K562 (cell line): ENCODE measurements at places on chromosomes 13 and 19. TPM values are rescaled to one million over a fixed set of nuclear protein-coding genes. Genes with fewer than 3 reads are reported as not detected.

SIGLEC14 gene
- total RNA-seq, result not detected in 2 replicates

SPTBN4 gene
- total RNA-seq, result 1.5 and 1.6 TPM in 2 replicates

- H3K27ac ChIP-seq, result no peak overlapping the region
- H3K4me3 ChIP-seq, result no peak overlapping the region
- no peaks in the 10 kb centered on the region for H3K27me3 ChIP-seq
- H3K36me3 ChIP-seq, result peaks cover 91% of the 10 kb centered on the region; the same call in 2 of the 3 replicates
- H3K4me1 ChIP-seq, result peaks cover 21% of the 10 kb centered on the region
These were observed 10.5 kb downstream of the DAZAP1 start for GRCh38 chr19:1417681-1418495.

- H3K36me3 ChIP-seq, result no peaks in the 10 kb centered on the region
- DNase-seq, result no peak
- H3K4me1 ChIP-seq, result no peaks in the 10 kb centered on the region
- no peak overlapping the region for H3K4me3 ChIP-seq
These were observed 204.3 kb downstream of the SUCLA2 start for GRCh38 chr13:47796816-47797215.

DNA sequence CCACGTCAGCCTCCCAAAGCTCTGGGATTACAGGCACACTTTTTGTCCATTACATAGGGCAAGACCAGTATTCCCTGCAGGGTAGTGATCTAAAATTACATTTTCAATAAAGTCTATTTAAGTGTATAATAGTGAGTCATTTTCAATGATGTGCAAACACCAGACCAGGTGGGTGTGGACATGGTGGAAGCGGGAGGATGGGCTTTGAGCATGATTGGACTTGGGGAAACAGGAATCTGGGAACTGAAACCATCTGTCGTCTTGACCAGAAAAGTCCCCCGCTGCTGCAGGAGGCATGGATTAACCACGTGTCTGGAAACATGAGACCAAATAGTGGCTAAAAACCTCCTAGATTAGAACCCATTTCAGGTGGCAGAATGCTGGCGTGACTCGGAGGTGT, 4.9 kb downstream of the FXYD3 start:
- H3K36me3 ChIP-seq, result no peaks in the 10 kb centered on the region
- peaks cover 49% of the 10 kb centered on the region for H3K4me1 ChIP-seq
- no peaks in the 10 kb centered on the region; the same call in 1 of the 3 replicates for H3K27me3 ChIP-seq
- no peak for DNase-seq
- no peak overlapping the region for H3K27ac ChIP-seq
- no peak overlapping the region for H3K4me3 ChIP-seq

DNA sequence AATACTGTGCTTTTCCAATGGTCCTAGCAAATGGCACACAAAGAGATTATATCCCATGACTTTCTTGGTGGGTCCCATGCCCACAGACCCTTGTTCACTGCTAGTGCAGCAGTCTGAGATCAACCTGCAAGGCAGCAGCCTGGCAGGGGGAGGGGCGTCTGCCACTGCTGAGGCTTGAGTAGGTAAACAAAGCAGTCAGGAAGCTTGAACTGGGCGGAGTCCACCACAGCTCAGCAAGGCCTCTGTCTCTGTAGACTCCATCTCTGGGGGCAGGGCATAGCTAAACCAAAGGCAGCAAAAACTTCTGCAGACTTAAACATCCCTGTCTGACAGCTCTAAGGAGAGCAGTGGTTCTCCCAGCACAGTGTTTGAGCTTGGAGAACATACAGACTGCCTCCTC, 82.9 kb downstream of the ZNF737 start:
- H3K4me1 ChIP-seq, result no peaks in the 10 kb centered on the region
- no peak overlapping the region for H3K4me3 ChIP-seq
- no peaks in the 10 kb centered on the region for H3K27me3 ChIP-seq
- no peaks in the 10 kb centered on the region for H3K36me3 ChIP-seq
- no peak for DNase-seq

FAM83E gene
- 0.71 and 1.3 TPM in 2 replicates for total RNA-seq

ARHGEF1 gene
- 126 and 149 TPM in 2 replicates for total RNA-seq

DNA sequence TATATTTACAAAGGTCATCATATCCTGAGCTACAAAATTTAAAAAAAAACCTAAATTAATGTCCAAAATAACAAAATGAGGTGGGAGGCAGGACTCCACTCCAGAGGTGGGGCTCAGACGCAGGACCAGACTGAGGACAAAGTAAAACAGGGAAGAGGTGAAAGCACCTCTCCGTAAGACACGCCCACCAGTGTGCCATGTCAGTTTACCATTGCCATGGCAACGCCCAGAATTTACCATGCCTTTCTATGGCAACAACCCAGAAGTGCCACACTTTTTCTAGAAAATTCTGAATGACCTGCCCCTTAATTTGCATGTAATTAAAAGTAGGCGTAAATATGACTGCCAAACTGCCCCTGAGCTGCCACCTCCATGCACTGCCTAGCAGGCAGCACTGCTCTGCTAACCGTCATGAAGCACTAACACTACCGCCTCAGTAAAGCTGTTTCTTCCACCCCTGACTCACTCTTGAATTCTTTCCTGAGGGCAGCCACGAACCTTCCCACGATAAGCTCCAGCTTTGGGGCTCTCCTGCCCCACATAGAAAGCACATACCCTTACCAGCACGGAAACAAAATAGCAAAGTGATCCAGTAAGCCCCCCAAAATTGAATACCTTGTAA, 22.3 kb upstream of the PDCD5 start:
- DNase-seq, result no peak
- H3K4me1 ChIP-seq, result no peaks in the 10 kb centered on the region
- no peak overlapping the region for H3K4me3 ChIP-seq
- H3K36me3 ChIP-seq, result no peaks in the 10 kb centered on the region
- peaks cover 21% of the 10 kb centered on the region for H3K27me3 ChIP-seq
- H3K27ac ChIP-seq, result no peak overlapping the region

- no peak for DNase-seq
- peaks cover 12% of the 10 kb centered on the region for H3K27me3 ChIP-seq
- H3K4me1 ChIP-seq, result peaks cover 3% of the 10 kb centered on the region; the same call in 1 of the 2 replicates
- no peaks in the 10 kb centered on the region for H3K36me3 ChIP-seq
- H3K4me3 ChIP-seq, result no peak overlapping the region
- H3K27ac ChIP-seq, result no peak overlapping the region
These were observed 319.0 kb downstream of the ZNF536 start for GRCh38 chr19:30690935-30691818.

- H3K27me3 ChIP-seq, result no peaks in the 10 kb centered on the region; the same call in 2 of the 3 replicates
- no peaks in the 10 kb centered on the region; the same call in 1 of the 2 replicates for H3K4me1 ChIP-seq
- H3K4me3 ChIP-seq, result no peak overlapping the region
These were observed 14.3 kb downstream of the ERICH4 start for GRCh38 chr19:41457241-41457640.

DNA sequence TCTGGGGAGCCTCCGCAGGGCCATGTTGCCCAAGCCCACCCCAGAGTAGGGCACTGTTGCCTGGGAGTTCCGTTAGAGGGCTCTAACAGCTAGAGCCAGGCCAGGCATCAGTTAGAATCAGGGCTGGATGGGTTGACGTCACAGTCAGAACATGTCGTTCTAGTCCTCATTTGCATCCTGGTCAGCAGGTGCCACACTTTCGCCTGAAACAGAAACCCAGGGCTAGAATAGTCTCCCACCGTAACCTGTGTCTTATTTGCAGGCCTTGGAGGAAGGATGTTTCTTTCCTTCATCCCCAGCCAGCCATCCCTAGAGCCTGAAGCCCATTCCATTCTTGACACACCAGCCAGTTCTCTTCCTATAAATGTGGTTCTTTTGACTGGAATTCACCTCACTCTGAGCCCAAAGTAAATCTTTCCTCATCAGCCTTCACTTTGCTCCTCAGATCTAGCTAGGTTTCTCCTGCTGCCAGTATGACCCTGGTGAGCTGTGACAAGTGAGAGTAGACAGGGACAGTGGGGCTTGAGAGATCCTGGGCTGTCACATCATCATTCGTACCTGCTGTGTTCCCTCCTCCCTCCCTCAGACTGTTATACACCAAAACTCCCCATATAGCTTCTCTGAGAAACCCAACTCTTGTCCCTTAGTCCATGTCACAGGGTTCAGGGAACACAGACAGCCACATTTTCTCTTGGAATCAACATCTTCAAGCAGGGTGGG, 12.2 kb upstream of the CCDC97 start:
- H3K27me3 ChIP-seq, result no peaks in the 10 kb centered on the region
- no peak overlapping the region for H3K27ac ChIP-seq
- H3K4me3 ChIP-seq, result no peak overlapping the region
- H3K36me3 ChIP-seq, result peaks cover 100% of the 10 kb centered on the region

KRTDAP gene
- total RNA-seq, result not detected in 2 replicates

- no peak overlapping the region for H3K27ac ChIP-seq
- no peaks in the 10 kb centered on the region for H3K4me1 ChIP-seq
- no peak for DNase-seq
- H3K36me3 ChIP-seq, result no peaks in the 10 kb centered on the region
- no peak overlapping the region for H3K4me3 ChIP-seq
These were observed 383.1 kb upstream of the GPC6 start for GRCh38 chr13:92843549-92843948.

- no peak overlapping the region for H3K4me3 ChIP-seq
- H3K27ac ChIP-seq, result no peak overlapping the region
- H3K36me3 ChIP-seq, result no peaks in the 10 kb centered on the region; the same call in 2 of the 3 replicates
- DNase-seq, result no peak
- no peaks in the 10 kb centered on the region for H3K27me3 ChIP-seq
- H3K4me1 ChIP-seq, result peaks cover 8% of the 10 kb centered on the region; the same call in 1 of the 3 replicates
These were observed 11.2 kb upstream of the KCNC3 start for GRCh38 chr19:50340331-50340730.

PALM3 gene
- total RNA-seq, result 7.6 and 9.3 TPM in 2 replicates

DNA sequence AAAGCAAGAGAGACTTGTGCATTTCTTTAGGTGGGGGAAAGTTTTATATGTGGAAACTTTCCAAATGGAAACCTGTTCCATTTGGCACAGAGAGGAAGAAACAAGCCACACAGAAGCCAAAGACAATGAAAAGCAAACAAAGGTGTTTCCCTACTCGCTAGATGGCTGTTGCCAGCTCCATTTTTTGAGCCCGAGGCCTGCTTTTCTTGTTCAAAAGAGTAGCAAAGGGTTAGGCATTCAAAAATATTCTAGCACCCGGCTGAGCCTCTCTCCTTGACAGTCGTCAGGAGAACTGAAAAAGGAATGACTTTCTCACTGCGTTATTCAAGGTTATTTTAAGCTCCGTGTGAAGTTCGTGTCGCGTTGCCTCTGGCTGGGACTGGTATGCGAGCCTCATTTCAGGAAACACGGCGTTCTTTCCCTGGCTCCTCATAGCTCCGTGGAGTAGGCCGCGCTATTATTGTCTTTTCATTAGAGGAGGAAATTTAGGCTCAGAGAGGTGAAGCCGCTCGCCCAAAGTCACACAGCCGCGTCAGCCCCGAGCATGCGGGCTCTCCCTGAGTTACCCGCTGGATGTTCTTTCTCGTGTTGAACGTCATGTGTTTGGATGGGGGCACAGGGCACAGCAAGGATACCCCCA, 7.6 kb downstream of the TRPM4 start:
- H3K27ac ChIP-seq, result no peak overlapping the region
- H3K27me3 ChIP-seq, result no peaks in the 10 kb centered on the region
- peaks cover 10% of the 10 kb centered on the region; the same call in 2 of the 3 replicates for H3K4me1 ChIP-seq
- H3K36me3 ChIP-seq, result peaks cover 22% of the 10 kb centered on the region; the same call in 1 of the 3 replicates
- no peak for DNase-seq
- H3K4me3 ChIP-seq, result no peak overlapping the region

DNA sequence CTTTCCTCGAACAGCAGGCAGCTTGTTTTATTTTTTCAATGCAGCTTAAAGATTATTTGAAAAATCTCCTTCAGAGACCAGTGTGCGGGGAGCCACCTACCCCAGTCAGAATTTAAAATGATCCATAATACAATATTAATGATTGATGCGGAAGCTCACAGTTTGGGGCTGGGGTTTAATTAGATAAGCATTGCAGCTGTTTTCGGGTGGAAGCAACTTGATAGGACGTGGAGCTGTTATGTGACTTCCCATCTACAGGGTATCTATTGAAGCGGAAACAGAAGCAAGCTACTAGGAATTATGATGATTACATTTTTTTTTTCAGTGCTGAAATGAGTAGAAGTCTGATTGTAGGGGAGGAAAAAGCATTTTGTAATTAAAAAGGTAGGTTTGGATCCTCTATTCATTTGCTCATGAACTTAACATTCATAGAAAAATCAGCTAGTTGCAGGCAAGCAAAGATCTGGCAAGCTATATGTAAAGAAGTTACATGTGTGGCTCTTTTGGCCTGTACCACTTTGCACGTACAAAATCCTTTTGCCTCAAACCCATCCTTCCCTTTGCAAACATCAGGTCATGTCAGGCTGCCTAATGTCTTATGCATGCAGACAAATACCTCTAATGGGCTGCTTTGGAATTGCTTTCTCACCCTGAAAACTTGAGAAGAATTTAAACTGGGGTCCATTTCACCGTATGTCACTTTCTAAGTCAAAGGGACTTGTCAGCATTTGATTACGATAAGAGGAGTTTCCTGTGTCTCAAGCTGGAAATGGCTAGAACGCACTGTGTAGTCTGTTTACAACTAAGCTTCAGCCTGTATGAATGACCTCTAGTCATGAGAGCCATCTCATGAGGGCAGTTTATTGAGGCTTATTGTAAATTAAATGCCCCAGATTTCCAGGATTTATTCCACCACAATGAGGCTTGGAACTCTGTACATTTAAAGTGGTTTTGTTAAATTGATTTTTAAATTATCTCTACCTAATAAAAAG, 267.1 kb upstream of the TMTC4 start:
- DNase-seq, result no peak
- H3K36me3 ChIP-seq, result no peaks in the 10 kb centered on the region
- H3K4me3 ChIP-seq, result no peak overlapping the region

DNA sequence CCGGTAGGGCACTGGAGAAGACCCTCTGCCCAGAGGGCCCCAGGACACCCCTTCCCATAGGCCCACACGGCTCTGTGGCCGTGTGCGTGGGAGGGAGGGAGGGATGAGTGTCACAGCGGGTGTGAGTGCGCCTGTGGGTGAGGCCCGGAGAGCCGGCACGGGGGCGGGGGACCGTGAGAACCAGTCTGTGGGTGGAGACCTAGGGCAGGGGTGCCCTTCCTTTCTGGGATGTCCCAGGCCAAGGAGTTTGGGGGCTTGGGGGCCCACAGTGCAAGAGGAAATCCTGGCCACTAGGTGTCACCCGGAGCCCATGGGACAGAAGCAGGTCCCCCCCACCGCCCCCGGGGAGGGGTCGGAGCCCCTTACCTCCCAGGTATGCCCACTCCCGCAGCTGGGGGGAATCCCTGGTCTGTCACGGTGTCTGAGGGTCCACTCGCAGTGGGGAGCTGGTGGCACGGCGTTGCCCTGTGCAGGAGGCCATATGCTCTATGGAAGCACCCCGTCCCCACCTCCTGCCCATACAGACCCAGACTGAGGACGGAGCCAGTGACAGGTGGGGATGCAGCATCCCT, 16.0 kb upstream of the SLC7A10 start:
- H3K27ac ChIP-seq, result no peak overlapping the region
- H3K36me3 ChIP-seq, result no peaks in the 10 kb centered on the region
- peaks cover 2% of the 10 kb centered on the region; the same call in 1 of the 3 replicates for H3K27me3 ChIP-seq
- peak; percentile 59 for DNase-seq
- H3K4me1 ChIP-seq, result peaks cover 17% of the 10 kb centered on the region

DNA sequence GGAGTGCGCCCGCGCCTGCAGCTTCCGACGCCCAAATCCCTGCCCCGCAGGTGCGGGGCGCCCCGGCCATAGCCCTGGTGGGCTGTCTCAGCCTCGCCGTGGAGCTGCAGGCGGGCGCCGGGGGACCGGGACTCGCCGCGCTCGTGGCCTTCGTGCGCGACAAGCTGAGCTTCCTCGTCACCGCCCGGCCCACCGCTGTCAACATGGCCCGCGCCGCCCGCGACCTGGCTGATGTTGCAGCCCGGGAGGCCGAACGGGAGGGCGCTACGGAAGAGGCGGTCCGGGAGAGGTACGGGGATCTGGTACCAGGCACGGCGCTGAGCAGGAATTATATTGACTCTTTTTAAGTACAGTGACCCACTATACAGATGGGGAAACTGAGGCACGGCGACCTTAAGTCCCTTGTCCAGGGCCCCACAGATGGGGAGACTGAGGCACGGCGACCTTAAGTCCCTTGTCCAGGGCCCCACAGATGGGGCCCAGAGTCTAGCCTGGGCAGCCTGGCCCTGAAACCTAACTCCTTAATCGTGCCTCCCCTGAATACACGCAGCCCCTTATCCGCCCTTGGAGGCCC, 586 bp downstream of the MRI1 start:
- H3K4me1 ChIP-seq, result peaks cover 43% of the 10 kb centered on the region
- H3K27me3 ChIP-seq, result no peaks in the 10 kb centered on the region
- peaks cover 62% of the 10 kb centered on the region; the same call in 1 of the 3 replicates for H3K36me3 ChIP-seq
- DNase-seq, result peak; percentile 32
- H3K4me3 ChIP-seq, result peak overlapping the region; percentile 60
